ENCODE measurements at places on chromosomes 6 and 20.

DNA sequence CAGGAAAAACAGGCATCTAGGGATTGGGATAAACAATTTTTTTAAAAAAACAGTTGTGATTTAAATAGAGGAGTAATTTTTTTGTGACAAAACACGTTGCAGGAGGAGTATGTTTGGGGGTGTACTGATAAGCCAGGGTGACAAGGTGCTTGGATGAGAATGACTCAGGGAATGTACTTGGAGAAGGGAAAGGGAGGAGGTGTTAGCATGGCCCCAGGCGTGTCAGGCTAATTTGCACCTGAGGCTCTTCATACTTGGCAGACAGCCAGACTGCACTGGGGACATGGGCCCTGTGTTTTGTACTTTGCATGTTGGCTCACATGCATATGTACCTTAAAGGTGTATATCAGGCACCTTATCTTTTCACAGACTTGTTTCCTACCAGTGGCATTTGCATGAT is 22.8 kb downstream of the PANK2 start:
- no peak for DNase-seq

- no peak for DNase-seq
Observed at GRCh38 chr20:15945289-15945688, 628.0 kb downstream of the KIF16B start.

- DNase-seq: no peak
Observed at GRCh38 chr6:108638993-108639392, 78.3 kb downstream of the FOXO3 start.

GRCh38 chr6:54481091-54481490 is 172.8 kb downstream of the TINAG start:
- no peak for DNase-seq

DNA sequence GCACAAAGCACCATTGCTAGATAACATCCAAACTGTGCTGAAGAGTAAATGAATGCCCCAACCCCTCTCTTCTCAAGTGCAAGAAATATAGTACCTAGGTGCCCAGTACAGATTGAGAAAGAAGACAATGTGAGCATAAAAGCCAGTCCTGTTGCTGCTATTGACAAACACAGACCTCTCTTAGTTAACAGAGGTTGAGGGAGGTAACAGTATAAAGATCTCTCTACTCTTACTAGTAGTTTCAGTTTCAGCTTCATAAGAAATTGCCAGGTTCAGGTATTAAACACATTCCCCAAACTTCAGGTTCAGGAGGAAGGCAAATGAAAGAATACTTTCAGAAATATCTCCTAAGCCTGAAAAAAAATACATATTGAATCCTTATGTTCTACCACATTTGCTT is 31.4 kb downstream of the TBC1D32 start:
- no peak for DNase-seq

DNA sequence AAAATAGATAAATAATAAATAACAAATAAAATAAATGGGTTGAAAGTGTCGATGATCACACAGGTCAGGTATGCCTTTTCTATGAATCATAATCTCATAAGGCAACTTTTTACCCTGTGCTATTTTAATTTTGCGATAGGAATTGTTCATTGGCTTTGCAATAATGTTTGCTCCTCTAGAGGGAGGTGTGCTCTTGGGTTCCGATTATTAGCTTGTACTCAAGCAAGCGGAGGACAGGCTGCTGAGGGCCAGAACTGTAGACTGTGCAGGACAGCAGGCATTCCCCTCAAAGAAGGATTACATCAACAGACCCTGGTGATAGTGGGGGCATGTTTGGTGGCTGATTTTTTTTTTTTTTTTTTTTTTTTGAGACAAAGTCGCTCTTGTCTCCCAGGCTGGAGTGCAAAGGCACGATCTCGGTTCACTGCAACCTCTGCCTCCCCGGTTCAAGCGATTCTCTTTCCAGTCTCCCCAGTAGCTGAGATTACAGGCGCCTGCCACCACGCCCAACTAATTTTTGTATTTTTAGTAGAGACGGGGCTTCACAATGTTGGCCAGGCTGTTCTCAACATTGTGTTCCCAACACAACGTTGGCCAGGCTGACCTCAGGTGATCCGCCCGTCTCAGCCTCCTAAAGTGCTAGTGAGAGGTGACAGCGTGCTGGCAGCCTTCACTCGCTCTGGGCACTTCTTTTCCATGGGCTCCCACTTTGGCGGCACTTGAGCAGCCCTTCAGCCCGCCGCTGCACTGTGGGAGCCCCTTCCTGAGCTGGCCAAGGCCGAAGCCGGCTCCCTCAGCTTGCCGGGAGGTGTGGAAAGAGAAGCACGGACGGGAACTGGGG is 35.6 kb downstream of the RIOK1 start:
- no peak for DNase-seq

DNA sequence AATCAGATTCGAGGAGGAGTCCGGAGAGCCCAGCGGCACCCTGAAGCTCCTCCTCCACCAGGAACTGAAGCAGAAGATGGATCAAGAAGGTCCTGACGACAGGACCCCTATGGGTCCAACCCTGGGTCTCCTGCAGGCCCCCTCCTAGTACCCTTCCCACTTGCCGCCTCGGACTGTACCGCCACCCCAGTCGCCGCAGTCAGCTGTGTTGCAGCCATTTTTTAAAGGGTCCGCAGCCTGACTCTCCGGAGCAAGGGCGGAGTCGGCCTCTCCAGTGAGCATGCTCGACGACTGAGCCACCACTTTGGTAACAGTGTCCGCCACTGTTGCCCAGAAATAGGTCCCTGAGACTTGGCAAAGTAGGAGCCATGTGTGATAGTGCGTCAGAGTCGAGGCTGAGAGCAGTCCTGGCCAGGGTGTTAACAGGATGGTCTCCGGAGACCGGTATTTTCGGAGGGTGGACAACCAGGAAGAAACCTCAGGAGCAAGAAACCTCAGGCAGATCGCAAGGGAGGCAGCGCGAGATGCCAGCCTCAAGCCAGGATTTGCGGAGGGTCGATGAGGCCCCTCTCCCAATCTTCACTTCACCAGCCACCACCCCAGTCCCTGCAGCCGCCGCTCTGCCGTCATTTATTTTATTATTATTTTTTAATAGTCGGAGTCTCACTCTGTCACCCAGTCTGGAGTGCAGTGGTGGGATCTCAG is 294.6 kb upstream of the ZNF337 start:
- DNase-seq: no peak

DNA sequence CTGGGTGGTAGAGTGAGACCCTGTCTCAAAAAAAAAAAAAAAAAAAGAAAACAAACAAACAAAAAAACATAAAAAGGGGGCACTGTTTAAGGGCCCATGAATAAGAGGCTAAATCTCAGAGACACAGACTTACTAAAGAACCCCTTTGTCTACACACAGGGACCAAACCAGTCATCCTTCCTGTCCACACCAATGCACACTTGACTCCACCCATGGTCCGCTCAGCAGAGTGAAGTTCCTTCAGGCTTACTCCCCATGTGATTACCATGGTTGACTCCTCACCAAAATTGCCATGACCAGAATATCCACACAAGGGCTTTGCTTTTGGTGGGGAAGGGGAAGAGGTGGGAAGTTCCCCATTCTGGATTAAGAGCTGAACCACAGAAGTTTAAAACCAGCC is 19.4 kb upstream of the REPS1 start:
- DNase-seq: no peak

GRCh38 chr6:149132336-149132735 is 185.2 kb upstream of the TAB2 start:
- DNase-seq: no peak

- DNase-seq: no peak
Observed at GRCh38 chr6:45420909-45421708, 43.4 kb upstream of the SUPT3H start.

- no peak for DNase-seq
Observed at GRCh38 chr6:90338409-90338808, 41.8 kb upstream of the BACH2 start.

DNA sequence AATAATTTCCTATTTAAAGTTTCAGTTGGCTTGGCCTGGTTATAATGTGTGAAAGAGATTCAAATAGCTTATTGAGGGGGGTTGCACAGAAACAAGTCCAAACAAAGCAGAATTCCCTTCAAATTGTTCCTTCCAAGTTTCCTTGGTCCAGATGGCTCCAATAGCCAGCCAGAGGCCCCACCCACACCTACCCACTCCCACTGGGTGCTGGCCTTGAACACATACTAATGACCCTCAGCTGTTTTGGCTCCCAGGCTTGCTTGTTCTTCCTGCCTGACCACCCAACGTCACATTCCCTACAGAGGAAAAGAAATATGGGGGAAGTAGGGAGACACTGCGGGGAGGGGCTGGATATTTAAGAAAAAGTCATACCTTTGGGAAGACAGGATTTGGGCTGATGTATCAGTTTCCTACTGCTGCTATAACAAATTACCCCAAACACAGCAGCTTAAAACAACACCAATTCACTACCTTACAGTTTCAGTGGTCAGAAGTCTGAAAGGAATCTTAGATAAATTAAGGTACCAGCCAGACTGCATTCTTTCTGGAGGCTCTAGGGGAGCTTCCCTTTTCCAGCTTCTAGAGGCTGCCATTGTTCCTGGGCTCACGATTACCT is 95.7 kb downstream of the COL21A1 start:
- no peak for DNase-seq

DNA sequence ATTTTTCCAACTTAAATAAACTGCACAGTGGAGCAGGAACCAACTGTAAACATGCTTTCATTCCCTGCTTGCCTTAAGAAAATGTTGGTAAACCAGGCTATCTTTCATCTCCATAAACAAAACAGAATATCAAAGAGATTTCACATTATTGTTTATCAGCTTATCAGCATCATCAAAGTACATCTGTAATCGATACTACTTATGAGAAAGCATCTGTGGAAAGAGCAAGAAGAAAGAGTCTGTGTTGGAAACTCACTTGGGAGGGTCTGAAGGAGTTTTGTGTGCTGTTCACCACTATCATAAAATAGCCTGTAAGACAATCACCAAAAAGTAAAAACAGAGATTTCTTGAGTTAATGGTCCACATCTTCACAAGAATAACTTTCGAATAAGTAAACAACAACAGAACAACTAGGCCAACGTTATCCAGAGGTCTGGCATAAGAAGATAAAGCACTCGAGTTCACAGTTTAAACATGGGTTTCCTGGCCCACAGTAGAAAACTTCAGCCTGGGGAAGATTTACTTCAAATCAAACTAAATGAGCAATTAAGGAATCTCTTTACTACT is 47.9 kb downstream of the EPB41L2 start:
- no peak for DNase-seq

GRCh38 chr20:12058216-12058615 is 140.5 kb downstream of the BTBD3 start:
- DNase-seq: no peak

GRCh38 chr6:155325700-155326516 is 11.6 kb upstream of the TFB1M start:
- no peak for DNase-seq

- DNase-seq: no peak
Observed at GRCh38 chr20:15098351-15098750, 760.9 kb upstream of the FLRT3 start.

DNA sequence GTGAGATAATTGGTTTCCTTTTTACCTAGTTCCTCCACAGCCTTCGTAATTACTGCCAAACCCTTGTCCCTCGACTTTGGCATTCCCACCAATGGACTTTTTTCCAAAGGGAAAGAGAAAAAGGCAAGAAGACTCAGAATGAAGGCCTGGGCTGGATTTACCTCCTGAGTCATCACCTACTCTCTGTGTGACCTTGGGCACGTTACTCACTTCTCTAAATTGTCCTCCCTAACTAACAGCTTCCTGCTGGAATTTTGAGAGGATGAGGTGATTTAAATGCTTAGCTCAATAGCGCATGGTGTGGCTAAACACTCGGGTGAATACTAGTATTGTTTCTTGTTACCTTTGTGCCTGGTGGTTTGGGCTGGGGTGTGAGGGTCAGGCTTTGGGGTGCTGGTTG is 146.6 kb downstream of the DHX35 start:
- DNase-seq: no peak

GRCh38 chr20:62066983-62067433 is 1.3 kb upstream of the TAF4 start:
- DNase-seq: no peak

DNA sequence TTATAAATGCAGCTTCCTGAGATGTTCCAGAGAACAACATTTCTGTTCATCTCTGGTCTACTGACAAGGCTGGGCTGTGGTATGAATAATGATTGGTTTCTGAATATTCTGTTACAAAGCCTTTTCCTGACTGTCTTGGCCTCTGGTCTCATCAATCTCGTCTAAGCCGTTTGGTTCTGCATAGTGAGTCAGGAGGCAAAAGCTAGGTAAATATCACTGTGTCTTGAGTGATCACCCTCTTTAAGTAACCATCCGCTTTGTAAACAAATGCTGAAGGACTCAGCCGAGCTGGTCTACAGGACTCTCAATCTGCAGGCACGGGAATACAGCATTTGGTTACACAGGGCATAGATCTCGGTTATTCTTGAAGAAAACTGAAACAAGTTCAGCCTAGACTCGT is 511.9 kb downstream of the KIF16B start:
- no peak for DNase-seq

- no peak for DNase-seq
Observed at GRCh38 chr6:134602123-134602522, 284.2 kb upstream of the SGK1 start.

DNA sequence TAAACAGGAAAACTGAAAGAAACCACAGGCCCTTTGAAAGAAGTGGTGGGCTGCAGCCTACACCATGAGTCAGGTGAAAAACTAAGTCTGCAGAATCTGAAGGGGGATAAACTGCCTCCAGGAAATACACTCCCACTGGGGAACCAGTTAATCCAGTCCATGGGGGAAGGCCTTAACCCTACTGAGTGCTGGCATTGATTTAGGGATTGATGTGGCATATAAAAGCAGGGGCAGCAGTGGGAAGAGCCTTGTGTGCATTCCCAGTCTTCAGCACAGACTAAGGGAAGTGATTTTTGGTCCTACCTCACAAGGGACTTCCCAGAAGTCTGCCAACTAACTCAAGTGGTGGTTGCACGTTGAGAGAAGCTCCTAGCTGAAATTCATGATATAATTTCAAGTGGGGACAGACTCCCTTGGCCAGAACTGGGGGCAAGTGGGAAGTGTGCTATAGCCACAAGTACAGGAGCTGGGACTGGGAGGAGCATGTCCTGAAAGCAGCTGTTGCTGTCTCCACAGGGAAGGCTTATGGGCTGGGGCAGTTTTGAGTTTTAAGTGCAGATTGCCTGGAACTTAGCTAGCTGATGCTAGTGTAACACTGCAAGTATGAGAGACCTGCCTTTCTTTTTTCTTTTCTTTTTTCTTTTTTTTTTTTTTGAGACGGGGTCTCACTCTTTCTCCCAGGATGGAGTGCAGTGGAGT is 31.2 kb downstream of the CITED2 start:
- DNase-seq: no peak

GRCh38 chr6:12229332-12229731 is 60.8 kb upstream of the EDN1 start:
- DNase-seq: no peak

GRCh38 chr6:63844287-63844686 is 208.7 kb downstream of the PHF3 start:
- DNase-seq: no peak

- no peak for DNase-seq
Observed at GRCh38 chr6:158160932-158161539, 7.0 kb downstream of the SERAC1 start.

GRCh38 chr20:10673842-10674683 is at the start of gene JAG1:
Gene JAG1 (minus strand): TSS chr20:10673999. CDS start chr20:10673530, 469 bp downstream.
- DNase-seq: no peak

DNA sequence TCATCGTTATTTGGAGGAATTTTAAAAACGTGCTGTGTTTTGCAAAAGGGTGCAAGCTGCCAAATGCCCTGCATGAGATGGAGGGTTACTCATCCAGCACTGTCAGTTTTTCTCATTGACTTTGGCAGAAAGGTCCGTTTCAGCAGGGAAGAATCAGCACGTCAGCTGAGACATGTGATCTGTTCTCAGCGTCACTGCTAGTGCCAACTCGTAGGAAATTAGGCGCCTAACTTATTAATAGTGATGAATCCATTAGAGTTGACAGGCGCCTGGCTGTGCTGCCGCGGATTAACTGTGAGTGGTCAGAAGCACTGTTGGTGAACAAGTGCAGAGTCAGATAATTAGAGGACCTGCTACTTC is 175.5 kb upstream of the FOXQ1 start:
- DNase-seq: no peak

Measured in naive thymus-derived CD8-positive, alpha-beta T cell (primary cell).